ENCODE measurements at places on chromosomes 1 and 21.

GRCh38 chr1:188140958-188141357 is 1312.2 kb downstream of the PLA2G4A start:
- no peak for DNase-seq

DNA sequence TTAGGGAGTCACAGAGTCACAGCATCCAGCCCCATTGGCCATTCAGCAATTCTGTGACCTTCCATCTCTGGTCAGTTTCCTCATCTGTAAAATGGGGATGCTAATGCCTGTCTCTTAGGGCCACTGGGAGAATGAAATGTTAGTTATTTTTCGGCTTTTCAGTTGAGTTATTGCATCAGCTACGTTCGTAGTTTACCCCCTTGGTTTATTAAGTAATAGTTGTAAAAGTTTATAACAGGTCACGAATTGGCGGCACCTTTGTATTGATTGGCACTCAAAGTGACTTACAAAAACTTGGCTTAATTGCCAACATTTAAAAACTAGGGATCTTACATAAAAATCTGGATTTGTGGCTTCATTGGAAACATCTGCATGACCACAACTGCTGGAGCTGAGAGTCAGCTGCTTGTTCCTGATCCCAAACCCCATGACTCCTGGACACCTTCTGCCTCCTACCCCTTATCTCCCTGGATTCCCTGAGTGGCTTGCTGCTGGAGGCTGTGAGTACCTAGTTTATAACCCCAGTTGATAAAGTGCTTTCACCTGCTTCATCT is 23.0 kb upstream of the SLC1A7 start:
- no peak for DNase-seq

DNA sequence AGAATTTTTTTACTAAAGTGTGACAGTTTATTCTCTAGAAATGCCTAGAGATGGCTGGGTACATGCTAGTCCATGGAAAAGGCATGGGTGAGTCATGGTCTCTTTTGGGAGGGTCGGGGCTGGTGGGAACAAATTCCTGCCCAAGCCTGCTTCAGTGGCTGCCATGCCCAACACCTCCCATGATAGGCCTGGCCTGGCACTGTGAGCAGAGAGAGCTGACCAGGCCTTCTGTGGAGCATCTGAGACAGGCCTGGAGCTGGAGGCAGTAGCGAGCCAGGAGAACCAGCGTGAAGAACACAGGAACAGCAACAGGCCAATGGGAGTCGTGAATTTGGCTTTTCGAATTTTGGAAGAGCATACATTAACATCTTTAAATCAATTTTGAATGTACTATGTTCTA is 209.2 kb downstream of the SDCCAG8 start:
- DNase-seq, result no peak

- DNase-seq, result peak; percentile 64
Measured at GRCh38 chr1:37682334-37682987, 9.9 kb upstream of the CDCA8 start.

- DNase-seq, result no peak
Measured at GRCh38 chr21:42245331-42246193, 26.6 kb downstream of the ABCG1 start.

All from stimulated activated CD8-positive, alpha-beta memory T cell treated with anti-CD3 and anti-CD28 coated beads, Interleukin-4, amount 100 ng/mL, for 1 hour (primary cell).